ENCODE measurements at places on chromosomes 16 and 17. TPM values are rescaled to one million over a fixed set of nuclear protein-coding genes. Genes with fewer than 3 reads are reported as not detected.

OR3A1 gene
- 0.10 TPM for total RNA-seq

NT5M gene
- total RNA-seq: 1.3 TPM

SYNGR3 gene
- 4.0 TPM for total RNA-seq

AIPL1 gene
- not detected for total RNA-seq

CYBA gene
- 180 TPM for total RNA-seq

ACAP1 gene
- total RNA-seq: 0.33 TPM

NHLRC4 gene
- 0.99 TPM for total RNA-seq

EVI2B gene
- total RNA-seq: 0.07 TPM

HSD17B1 gene
- 2.0 TPM for total RNA-seq

MYH13 gene
- not detected for total RNA-seq

HSD17B2 gene
- not detected for total RNA-seq

EPN3 gene
- total RNA-seq: not detected

EVPLL gene
- not detected for total RNA-seq

ZFHX3 gene
- 15.2 TPM for total RNA-seq

C16orf92 gene
- total RNA-seq: not detected

C16orf96 gene
- total RNA-seq: not detected

CLEC19A gene
- total RNA-seq: not detected

ZNF750 gene
- total RNA-seq: not detected

GLYR1 gene
- total RNA-seq: 56.2 TPM

YPEL3 gene
- 13.8 TPM for total RNA-seq

DUS1L gene
- 38.6 TPM for total RNA-seq

GP1BA gene
- not detected for total RNA-seq

SERPINF2 gene
- total RNA-seq: 0.20 TPM

MRPS7 gene
- total RNA-seq: 34.0 TPM

MYOCD gene
- total RNA-seq: 1.4 TPM

HSD11B2 gene
- not detected for total RNA-seq

ITGAL gene
- total RNA-seq: 0.17 TPM

CDRT15L2 gene
- not detected for total RNA-seq

AATK gene
- total RNA-seq: 1.0 TPM

HOXB4 gene
- 4.6 TPM for total RNA-seq

IL17C gene
- total RNA-seq: not detected

CLCN7 gene
- total RNA-seq: 106 TPM

CBLN1 gene
- not detected for total RNA-seq

CHAD gene
- not detected for total RNA-seq

C16orf46 gene
- 1.0 TPM for total RNA-seq

CD300A gene
- total RNA-seq: not detected

CACNG1 gene
- total RNA-seq: not detected

C16orf74 gene
- 2.9 TPM for total RNA-seq

FNDC8 gene
- total RNA-seq: not detected

PDILT gene
- total RNA-seq: not detected

UMOD gene
- total RNA-seq: not detected

All from smooth muscle cell of the pulmonary artery (primary cell).